ENCODE measurements at places on chromosomes 4 and X. TPM values are rescaled to one million over a fixed set of nuclear protein-coding genes. Genes with fewer than 3 reads are reported as not detected.

The PPP1R2C gene
- total RNA-seq = not detected

- no peak overlapping the region for H3K27ac ChIP-seq
- H3K4me1 ChIP-seq = no peaks in the 10 kb centered on the region
- DNase-seq = no peak
- no peaks in the 10 kb centered on the region for H3K27me3 ChIP-seq
Observed at GRCh38 chr4:92501456-92501855, 197.7 kb downstream of the GRID2 start.

GRCh38 chr4:140523370-140523856 lies 555 bp upstream of the ELMOD2 start:
- peak overlapping the region; percentile 85 for H3K4me3 ChIP-seq
- peaks cover 6% of the 10 kb centered on the region for H3K27me3 ChIP-seq
- peaks cover 21% of the 10 kb centered on the region for H3K4me1 ChIP-seq
- peak overlapping the region; percentile 87 for H3K27ac ChIP-seq
- DNase-seq = no peak
- H3K36me3 ChIP-seq = no peaks in the 10 kb centered on the region

DNA sequence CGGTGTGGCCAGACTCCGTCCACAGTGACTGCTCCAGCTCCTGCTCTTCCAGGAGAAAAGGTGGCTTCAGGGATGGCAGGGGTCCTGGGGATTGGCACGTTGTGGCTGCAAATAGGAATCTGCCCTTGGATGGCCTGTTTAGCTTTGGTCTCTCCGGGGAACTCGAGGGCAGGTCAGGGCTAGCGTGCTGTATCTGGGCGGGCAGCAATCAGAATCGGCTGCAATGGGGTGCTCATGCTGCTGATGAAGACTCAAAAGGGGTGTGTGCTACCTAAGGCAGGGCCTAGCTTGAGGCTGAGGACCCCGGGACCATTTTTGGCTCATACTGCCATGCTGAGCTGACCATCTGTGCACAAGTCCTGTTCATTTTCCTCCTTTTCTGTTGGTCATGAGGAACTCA lies 51.3 kb downstream of the RGS12 start:
- peaks cover 2% of the 10 kb centered on the region for H3K27me3 ChIP-seq
- H3K36me3 ChIP-seq = no peaks in the 10 kb centered on the region
- H3K4me1 ChIP-seq = peaks cover 17% of the 10 kb centered on the region
- no peak overlapping the region for H3K27ac ChIP-seq
- H3K4me3 ChIP-seq = no peak overlapping the region

The IL9R gene
- total RNA-seq = 3.4 TPM

The SLC10A3 gene
- 30.7 TPM for total RNA-seq

DNA sequence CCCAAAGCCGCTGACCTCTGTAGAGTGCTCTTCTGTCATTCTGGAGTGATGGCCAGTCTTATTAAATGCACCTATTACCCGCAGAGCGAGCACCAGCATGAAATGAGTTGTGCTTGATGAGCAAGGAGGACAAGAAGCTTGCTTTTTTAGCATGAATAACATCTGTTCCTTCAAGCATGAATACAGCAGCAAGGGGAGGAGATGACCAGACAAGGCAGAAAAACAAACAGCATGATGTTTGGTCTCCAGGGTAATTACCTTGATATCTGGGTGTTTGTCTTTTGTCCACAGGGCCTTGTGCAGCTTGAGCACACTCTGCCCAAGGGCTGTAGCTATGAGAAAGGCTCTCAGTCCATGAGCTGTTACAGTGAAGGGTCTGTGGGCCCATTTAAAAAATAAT lies 324.8 kb upstream of the DDX53 start:
- H3K4me3 ChIP-seq = no peak overlapping the region
- no peaks in the 10 kb centered on the region for H3K27me3 ChIP-seq
- H3K27ac ChIP-seq = no peak overlapping the region
- DNase-seq = no peak
- H3K36me3 ChIP-seq = no peaks in the 10 kb centered on the region

DNA sequence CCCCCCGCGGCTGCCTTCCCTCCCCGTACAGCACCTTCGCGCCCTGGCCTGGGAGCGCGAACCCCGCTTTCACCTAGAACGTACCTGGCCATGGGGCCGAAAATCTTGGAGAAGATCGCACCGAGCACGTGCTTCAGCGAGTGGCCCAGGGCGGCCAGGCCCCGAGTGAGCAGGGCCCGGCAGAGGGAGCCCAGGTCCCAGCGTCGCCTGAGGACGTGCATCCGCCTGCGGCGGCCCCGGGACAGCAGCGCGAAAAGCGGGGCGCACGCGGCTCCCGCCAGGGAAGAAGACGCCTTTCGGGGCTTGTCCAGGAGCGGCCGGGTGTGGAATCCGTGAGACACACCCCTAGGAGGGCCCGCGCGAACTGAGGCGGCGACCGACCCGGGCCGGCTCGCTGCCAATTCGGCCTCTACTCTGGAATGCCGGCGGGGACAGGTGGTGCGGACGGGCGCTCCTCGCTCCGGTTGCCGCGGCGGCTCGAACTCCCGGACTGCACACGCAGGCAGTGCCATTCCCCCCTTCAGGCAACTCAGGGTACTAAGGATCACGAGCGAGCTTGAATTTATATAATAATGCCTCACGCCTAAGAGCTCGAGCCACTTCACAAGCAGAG lies at the start of gene HS6ST2:
TSS of gene HS6ST2 (minus strand) at position 539 of the 613 bp plus-strand sequence.
- peaks cover 5% of the 10 kb centered on the region for H3K4me1 ChIP-seq
- no peak within 1 kb of the TSS for H3K27ac ChIP-seq
- H3K27me3 ChIP-seq = peaks cover 29% of the 10 kb centered on the region
- DNase-seq = no peak

DNA sequence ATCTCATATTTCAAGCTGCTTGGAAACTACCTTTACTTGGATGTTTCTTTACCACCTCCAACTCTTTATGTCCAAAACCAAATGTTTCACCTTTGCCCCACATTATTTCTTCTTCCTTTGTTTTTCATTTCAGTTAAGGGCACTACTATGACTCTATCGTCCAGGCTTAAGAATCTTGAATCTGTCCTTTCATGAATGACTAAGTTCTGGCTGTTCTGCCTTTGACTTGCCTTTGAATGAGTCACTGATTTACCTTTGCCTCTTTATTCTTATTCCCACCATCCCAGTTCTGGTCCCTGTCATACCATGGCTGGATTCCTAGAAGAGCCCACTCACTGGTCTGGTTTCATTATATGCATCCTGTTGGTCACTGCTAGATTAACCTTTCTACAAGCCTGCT lies 30.6 kb upstream of the PLAC1 start:
- no peak overlapping the region for H3K27ac ChIP-seq
- peaks cover 7% of the 10 kb centered on the region for H3K4me1 ChIP-seq
- DNase-seq = no peak

- DNase-seq = no peak
- peaks cover 6% of the 10 kb centered on the region for H3K4me1 ChIP-seq
Observed at GRCh38 chr4:146244496-146244895, 30.2 kb downstream of the REELD1 start.

DNA sequence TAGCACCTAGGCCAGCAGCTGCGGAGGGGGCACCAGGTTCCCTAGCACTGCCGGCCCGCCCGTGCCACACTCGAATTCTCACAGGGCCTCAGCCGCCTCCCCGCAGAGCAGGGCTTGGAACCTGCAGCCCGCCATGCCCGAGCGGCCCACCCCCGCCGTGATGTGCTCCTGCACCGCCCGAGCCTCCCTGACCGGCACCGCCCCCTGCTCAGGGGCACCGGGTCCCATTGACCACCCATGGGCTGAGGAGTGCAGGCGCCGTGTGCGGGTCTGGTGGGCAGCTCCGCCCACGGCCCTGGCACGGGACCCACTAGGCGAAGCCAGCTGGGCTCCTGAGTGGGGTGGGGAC lies 35.4 kb upstream of the ENPP6 start:
- H3K36me3 ChIP-seq = no peaks in the 10 kb centered on the region
- peaks cover 15% of the 10 kb centered on the region for H3K4me1 ChIP-seq
- no peak overlapping the region for H3K27ac ChIP-seq
- no peak for DNase-seq

The CT45A1 gene
- total RNA-seq = not detected

DNA sequence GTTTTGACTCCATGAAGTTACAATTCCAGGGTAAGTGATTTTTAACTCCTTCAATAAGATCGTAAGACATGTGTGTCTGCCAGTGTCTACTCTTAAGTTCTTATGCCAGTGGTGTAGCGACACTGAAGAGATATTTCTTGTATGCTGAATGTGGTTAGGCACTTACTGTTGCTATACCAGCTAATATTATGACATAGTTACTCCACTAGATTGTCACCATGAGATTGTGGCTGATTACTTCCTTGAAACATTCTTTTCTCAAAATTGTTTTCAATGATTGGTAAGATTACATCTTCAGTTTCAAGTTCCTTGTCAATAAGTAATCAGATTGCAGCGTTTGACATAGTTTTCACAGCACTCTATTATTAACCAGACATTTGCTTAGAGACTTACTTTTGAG lies 60.6 kb upstream of the PAGE5 start:
- no peak for DNase-seq
- peaks cover 11% of the 10 kb centered on the region for H3K27me3 ChIP-seq
- peaks cover 10% of the 10 kb centered on the region for H3K36me3 ChIP-seq
- peaks cover 18% of the 10 kb centered on the region for H3K4me1 ChIP-seq
- peak overlapping the region; percentile 94 for H3K27ac ChIP-seq

The EOLA1 gene
- total RNA-seq = 35.0 TPM

DNA sequence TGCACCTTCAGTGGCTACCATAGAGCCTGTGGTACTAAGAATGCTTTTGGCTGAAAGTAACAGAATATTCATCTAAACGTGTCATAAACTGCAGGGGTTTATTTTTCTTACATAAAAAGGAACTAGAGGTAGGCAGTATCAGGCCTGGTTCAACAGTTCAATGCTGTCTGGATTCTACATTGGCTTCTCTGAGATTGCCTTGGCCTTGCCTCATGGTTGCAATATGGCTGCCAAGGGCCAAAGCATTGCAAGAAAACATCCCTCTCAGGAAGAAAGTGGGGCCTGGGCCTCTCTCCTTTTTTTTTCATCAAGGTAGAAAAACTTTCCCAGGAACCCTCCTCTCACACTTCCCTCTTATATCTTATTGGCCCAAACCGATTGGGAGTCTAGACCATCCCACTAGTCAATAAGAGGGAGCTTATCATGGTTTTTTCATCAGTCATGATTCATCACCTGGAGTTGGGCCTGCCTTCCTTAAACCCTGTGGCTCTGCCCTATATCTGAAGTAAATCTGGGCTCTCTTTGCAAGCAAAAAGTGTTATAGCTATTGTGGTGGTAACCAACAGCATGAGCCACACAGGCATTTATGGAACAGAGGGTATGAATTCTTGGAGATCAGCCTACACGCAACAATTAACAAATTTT lies 1.8 kb upstream of the DOCK11 start:
- no peak overlapping the region for H3K4me3 ChIP-seq
- H3K27ac ChIP-seq = peak overlapping the region; percentile 29
- H3K27me3 ChIP-seq = no peaks in the 10 kb centered on the region
- peaks cover 16% of the 10 kb centered on the region for H3K4me1 ChIP-seq

DNA sequence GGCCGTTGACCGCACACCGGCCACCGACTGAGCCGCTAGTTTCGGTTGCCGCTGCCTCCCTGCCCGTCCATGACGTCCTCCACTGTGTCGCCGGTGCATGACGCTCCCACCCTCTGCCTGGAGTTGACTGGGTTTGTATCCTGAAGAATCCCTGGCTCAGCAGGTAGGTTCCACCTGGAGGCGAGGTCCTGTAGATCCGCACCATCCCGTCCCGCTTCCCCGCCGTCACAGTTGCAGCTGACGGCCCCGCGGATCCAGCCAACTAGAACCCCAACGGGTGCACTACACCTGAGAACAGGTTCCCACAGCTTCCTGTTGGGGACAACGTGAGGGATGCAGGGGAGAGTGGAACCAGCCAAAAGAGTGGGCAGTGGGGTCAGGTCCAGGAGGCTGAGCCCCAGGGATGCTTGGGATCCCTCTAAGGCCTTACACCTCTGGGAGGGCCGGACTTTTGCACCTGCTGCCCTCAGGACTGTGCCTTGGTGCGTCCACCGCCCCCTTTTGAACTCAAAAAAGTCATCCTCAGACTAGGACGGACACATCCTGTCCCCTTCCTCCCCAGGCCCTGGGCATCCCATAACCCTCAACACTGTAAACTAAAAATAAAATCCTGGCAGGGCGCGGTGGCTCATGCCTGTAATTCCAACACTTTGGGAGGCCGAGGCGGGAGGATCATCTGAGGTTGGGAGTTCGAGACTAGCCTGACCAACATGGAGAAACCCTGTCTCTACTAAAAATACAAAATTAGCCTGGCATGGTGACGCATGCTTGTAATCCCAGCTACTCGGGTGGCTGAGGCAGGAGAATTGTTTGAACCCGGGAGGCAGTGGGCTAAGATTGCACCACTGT lies 1.1 kb upstream of the SLBP start:
- peaks cover 32% of the 10 kb centered on the region for H3K4me1 ChIP-seq
- H3K27me3 ChIP-seq = no peaks in the 10 kb centered on the region
- H3K36me3 ChIP-seq = peaks cover 13% of the 10 kb centered on the region
- peak overlapping the region; percentile 97 for H3K27ac ChIP-seq

GRCh38 chr4:139227729-139228404 lies 50.8 kb upstream of the ELF2 start:
- no peak overlapping the region for H3K4me3 ChIP-seq
- no peak overlapping the region for H3K27ac ChIP-seq
- no peaks in the 10 kb centered on the region for H3K27me3 ChIP-seq
- no peaks in the 10 kb centered on the region for H3K4me1 ChIP-seq
- DNase-seq = no peak

Data from natural killer cell treated with Interleukin-12 subunit alpha and Interleukin-12 subunit beta and Interleukin-15 and Interleukin-18, amount 100 ng/mL, for 72 hours (primary cell).